ENCODE measurements at places on chromosomes 7 and 10. TPM values are rescaled to one million over a fixed set of nuclear protein-coding genes. Genes with fewer than 3 reads are reported as not detected.

Gene MKLN1
- total RNA-seq = 35.7 TPM

Gene RBAK
- 8.4 TPM for total RNA-seq

Gene ZPBP
- total RNA-seq = not detected

Gene ASAH2
- total RNA-seq = not detected

Gene CXCL12
- 364 TPM for total RNA-seq

Gene CTAGE4
- 1.3 TPM for total RNA-seq

Gene ZNF33B
- total RNA-seq = 1.9 TPM

Gene SH2D4B
- not detected for total RNA-seq

Gene MSANTD7
- total RNA-seq = 13.8 TPM

DNA sequence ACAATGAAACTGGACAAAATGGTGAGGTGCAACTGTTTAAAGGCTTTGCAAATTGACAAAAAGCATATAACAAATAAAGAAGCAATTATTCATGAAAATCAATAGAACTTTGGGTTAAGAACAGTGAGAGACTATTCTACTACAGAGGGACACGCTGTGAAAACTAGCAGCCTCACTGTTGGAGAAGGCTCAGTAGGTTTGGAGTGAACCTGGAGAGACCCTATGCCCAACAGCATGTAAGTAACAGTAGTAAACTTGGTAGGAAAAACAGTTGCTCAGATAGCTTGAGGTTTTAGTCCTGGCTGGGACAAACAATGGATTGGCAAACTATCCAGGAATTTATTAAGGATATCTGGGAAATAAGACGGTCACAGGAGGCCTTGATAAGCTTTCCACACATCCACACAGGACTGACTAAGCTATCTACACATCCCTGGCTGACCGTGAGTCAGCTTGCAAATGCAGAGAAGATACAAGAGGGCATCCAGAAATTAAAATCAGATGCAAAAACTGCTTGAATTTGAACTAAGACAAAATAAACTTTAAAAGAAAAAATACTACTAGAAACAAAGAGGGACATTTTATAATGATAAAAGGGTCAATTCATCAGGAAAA, 15.9 kb downstream of the FAM149B1 start:
- peak; percentile 87 for DNase-seq
- peak overlapping the region; percentile 57 for H3K27ac ChIP-seq
- H3K4me3 ChIP-seq = no peak overlapping the region
- H3K36me3 ChIP-seq = 0 out of 2 replicates have a peak, but pooled peaks cover 12% of the 10 kb centered on the region

DNA sequence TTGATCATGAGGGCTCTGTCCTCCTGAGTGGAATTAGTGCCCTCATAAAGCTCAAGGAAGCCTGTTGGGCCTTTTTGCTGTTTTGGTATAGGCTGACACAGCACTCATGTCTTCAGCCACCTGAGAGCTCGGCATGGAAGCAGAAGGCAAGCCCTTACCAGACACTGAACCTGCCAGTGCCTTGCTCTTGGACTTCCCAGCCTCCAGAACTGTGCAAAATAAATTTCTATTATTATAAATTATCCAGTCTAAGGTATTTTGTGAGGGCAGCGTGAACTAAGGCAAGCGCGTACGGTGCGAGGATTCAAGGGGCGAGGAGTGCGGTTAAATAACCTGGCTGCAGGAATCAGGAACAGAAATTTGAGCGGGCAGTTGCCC, 281.5 kb upstream of the LYZL1 start:
- DNase-seq = no peak
- no peaks in the 10 kb centered on the region for H3K36me3 ChIP-seq
- no peaks in the 10 kb centered on the region for H3K27me3 ChIP-seq

GRCh38 chr10:88260329-88261051, 322.6 kb downstream of the RNLS start:
- H3K4me1 ChIP-seq = peaks cover under 1% of the 10 kb centered on the region
- no peaks in the 10 kb centered on the region for H3K36me3 ChIP-seq
- H3K4me3 ChIP-seq = no peak overlapping the region
- DNase-seq = no peak
- H3K27me3 ChIP-seq = no peaks in the 10 kb centered on the region

- peaks cover 15% of the 10 kb centered on the region for H3K4me1 ChIP-seq
- peak; percentile 24 for DNase-seq
- H3K27ac ChIP-seq = no peak overlapping the region
- no peaks in the 10 kb centered on the region for H3K36me3 ChIP-seq
Observed at GRCh38 chr10:28293236-28294168, 9.4 kb downstream of the MPP7 start.

DNA sequence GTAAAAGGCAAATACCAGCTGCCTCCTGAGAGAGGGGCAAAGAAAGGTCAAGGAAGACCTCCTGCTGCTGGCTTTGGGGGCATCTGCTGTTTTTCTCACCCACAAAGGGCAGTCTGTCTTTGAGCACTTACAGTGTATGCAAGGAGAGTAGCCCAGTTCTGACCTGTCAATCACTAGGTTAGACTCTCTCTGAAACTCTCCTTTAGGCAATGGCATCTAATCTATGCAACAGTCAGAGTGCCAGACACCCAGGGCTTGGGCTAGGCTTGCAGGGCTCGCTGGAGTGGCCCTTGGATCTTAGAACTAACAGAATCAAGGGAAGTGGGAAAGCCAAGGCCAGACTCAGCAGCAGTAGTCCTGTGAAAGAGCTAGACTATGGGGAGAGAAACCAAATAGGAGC, 522.9 kb downstream of the NRG3 start:
- DNase-seq = no peak
- no peaks in the 10 kb centered on the region for H3K27me3 ChIP-seq
- no peaks in the 10 kb centered on the region for H3K4me1 ChIP-seq
- H3K36me3 ChIP-seq = no peaks in the 10 kb centered on the region
- H3K4me3 ChIP-seq = no peak overlapping the region
- no peak overlapping the region for H3K27ac ChIP-seq

DNA sequence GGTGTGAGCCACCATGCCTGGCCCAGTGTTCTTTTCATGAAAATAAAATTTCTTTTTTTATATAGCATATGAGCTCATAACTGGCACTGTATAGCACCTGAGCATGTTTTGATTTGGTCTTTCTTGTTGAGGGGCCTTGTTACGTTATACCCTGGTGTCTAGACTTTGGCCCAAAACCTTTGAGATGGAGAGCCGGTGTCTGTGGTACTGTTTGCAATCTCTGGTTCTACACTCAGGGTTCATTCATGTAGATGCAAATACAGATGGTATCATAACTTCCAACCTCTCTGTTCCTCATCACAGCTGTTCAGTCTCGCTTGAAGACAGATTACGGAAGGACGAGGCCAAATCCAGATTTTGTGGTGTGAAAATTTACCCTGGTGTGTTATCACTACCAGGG, at the start of gene TAS2R5:
Gene TAS2R5, plus strand, starts transcription at position 301 of the 400 bp plus-strand sequence. CDS start 145 bp downstream, outside the sequence.
- H3K4me1 ChIP-seq = no peaks in the 10 kb centered on the region
- DNase-seq = no peak
- 0 out of 2 replicates have a peak, but pooled peaks cover 5% of the 10 kb centered on the region for H3K36me3 ChIP-seq
- no peaks in the 10 kb centered on the region for H3K27me3 ChIP-seq
- no peak within 1 kb of the TSS for H3K27ac ChIP-seq

DNA sequence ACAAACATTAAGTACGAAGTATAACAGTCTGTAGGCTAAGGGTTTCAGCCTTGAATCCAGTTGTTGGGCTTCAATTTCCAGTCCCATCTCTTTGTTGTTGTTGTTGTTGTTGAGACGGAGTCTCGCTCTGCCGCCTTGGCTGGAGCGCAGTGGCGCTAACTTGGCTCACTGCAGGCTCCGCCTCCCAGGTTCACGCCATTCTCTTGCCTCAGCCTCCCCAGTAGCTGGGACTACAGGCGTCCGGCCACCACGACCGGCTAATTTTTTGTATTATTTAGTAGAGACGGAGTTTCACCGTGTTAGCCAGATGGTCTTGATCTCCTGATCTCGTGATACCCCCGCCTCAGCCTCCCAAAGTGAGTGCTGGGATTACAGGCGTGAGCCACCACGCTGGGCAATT, 464.9 kb downstream of the ANKRD7 start:
- no peaks in the 10 kb centered on the region for H3K27me3 ChIP-seq
- H3K27ac ChIP-seq = no peak overlapping the region
- no peak overlapping the region for H3K4me3 ChIP-seq
- no peaks in the 10 kb centered on the region for H3K36me3 ChIP-seq
- no peaks in the 10 kb centered on the region for H3K4me1 ChIP-seq
- no peak for DNase-seq

- H3K27me3 ChIP-seq = no peaks in the 10 kb centered on the region
- no peaks in the 10 kb centered on the region for H3K4me1 ChIP-seq
- H3K27ac ChIP-seq = no peak overlapping the region
- no peaks in the 10 kb centered on the region for H3K36me3 ChIP-seq
Observed at GRCh38 chr10:121414366-121415062, 183.7 kb downstream of the FGFR2 start.

DNA sequence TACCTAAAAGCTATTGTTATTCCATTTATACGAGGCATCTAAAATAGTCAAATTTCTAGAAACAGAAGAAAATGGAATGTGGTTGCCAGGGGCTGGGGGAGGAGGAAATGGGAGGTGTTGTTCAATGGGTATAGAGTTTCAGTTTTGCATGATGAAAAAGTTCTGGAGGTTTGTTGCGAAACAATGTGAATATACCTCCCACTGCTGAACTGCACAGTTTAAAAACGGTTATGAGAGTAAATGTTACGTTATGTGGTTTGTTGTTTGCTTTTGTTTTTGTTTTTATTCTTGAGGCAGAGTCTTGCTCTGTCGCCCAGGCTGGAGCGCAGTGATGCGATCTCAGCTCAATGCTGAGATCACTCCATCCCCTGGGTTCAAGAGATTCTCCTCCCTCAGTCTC, 64.9 kb upstream of the NRBF2 start:
- H3K27me3 ChIP-seq = no peaks in the 10 kb centered on the region
- peak; percentile 27 for DNase-seq
- H3K36me3 ChIP-seq = no peaks in the 10 kb centered on the region
- H3K4me1 ChIP-seq = 0 out of 2 replicates have a peak, but pooled peaks cover 5% of the 10 kb centered on the region
- H3K27ac ChIP-seq = no peak overlapping the region
- no peak overlapping the region for H3K4me3 ChIP-seq

GRCh38 chr7:80151274-80151665, 16.6 kb downstream of the GNAI1 start:
- peak overlapping the region; percentile 33 for H3K27ac ChIP-seq
- peak; percentile 76 for DNase-seq
- no peak overlapping the region for H3K4me3 ChIP-seq
- H3K36me3 ChIP-seq = no peaks in the 10 kb centered on the region

DNA sequence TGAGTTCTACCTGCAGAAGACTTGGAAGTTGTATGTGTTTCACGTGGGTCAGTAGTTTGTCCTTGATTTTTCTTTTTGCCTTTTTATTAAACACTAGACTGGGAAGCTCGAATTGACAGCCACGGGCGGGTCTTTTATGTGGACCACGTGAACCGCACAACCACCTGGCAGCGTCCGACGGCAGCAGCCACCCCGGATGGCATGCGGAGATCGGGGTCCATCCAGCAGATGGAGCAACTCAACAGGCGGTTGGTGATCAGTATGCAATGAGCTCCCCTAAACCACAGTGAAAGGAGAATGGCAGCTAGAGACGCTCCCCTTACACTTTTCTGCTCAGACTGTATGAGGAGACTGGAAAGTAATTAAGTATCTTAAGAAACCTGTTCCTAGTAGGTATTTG, 126.7 kb upstream of the STK17A start:
- H3K4me1 ChIP-seq = peaks cover 6% of the 10 kb centered on the region
- H3K4me3 ChIP-seq = no peak overlapping the region
- DNase-seq = no peak

- no peaks in the 10 kb centered on the region for H3K27me3 ChIP-seq
- no peak overlapping the region for H3K4me3 ChIP-seq
- H3K4me1 ChIP-seq = peaks cover 9% of the 10 kb centered on the region
- DNase-seq = no peak
Observed at GRCh38 chr10:36597756-36598320, 527.6 kb upstream of the ANKRD30A start.

GRCh38 chr7:117032810-117033209, 79.5 kb downstream of the ST7 start:
- H3K4me1 ChIP-seq = 0 out of 2 replicates have a peak, but pooled peaks cover 6% of the 10 kb centered on the region
- DNase-seq = no peak
- no peak overlapping the region for H3K4me3 ChIP-seq

DNA sequence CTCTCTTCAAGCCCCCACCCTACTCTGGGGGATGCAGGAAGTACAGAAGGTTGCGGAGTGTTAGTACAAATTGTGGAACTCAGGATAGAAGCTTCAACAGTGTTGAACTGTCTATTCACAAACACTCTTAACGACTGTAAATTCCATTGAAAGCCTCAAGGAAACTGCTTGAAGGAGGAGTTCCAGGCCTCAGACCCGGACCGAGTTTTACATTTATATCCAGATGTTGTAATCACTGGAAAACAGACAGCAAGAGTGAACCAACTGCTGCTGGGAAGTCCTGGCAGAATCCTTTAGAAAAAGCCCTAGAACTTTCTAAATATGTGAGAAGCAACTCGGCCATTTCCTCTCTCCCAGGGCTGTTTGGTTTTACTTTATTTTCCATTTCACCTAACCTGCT, 84.1 kb upstream of the LRRC18 start:
- H3K27me3 ChIP-seq = no peaks in the 10 kb centered on the region
- H3K36me3 ChIP-seq = no peaks in the 10 kb centered on the region
- peak overlapping the region; percentile 15 for H3K27ac ChIP-seq
- H3K4me1 ChIP-seq = peaks cover 5% of the 10 kb centered on the region

DNA sequence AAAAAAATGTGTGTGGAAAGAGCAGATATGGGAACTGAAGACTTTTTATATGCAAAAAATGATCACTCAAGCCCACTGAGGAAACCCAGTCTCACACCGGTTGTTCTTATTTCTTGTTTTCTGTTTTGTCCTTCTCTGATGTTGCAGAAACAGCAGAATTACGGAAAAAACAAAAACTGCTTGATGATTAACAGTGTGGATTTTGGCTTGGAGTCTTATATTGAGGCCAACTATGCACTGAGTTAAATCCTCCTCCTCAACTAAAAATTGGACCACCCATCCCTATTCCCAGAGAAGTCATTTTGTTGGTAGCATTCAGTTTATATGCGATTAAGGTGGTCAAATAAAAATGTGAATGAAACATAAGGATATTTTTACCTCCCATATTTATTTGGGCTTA, 246.1 kb downstream of the LRMDA start:
- no peak overlapping the region for H3K27ac ChIP-seq
- peaks cover 21% of the 10 kb centered on the region for H3K27me3 ChIP-seq
- no peak overlapping the region for H3K4me3 ChIP-seq
- DNase-seq = no peak
- no peaks in the 10 kb centered on the region for H3K36me3 ChIP-seq

DNA sequence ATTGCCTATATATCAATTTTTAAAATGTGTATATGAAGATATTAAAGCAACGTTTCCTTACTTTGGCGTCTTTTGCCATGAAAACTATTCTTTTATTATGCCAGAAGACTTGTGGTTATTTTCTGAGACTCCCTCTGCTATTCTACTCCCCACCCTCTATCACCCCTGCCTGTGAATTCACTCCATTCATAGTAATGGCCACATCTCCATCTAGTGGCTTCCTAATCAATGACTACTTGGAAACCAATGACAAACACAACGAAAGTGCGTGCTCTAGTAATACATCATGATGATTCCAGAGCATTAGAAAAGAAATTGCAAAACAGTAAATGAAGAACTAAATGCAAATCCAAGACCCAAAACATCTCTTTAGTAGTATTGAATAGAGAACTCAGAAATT, 186.7 kb upstream of the HGF start:
- no peaks in the 10 kb centered on the region for H3K27me3 ChIP-seq
- H3K36me3 ChIP-seq = 0 out of 2 replicates have a peak, but pooled peaks cover 3% of the 10 kb centered on the region
- H3K27ac ChIP-seq = no peak overlapping the region
- peak; percentile 50 for DNase-seq
- H3K4me3 ChIP-seq = no peak overlapping the region
